Stimulated activated CD4-positive, alpha-beta T cell treated with anti-CD3 and anti-CD28 coated beads, Interleukin-1b, Interleukin-23, amount 100 ng/mL, for 48 hours (primary cell): ENCODE measurements at places on chromosomes 7 and 10.

DNA sequence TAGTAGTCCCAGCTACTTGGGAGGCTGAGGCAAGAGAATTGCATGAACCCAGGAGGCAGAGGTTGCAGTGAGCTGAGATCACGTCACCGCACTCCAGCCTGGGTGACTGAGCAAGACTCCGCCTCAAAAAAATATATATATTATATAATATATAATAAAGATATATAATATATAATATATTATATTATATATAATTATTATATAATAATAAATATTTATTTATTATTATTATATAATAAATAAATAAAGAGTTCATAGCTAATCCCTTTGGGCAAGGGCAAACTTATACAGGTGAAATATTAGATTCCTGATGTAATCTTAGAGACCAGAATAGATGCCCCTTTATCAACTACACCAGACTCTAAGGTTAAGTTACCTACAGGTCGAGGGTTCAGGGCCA is 185.2 kb downstream of the PRPF18 start:
- DNase-seq = no peak

GRCh38 chr10:10878963-10879362 is 138.7 kb upstream of the CELF2 start:
- DNase-seq = no peak

DNA sequence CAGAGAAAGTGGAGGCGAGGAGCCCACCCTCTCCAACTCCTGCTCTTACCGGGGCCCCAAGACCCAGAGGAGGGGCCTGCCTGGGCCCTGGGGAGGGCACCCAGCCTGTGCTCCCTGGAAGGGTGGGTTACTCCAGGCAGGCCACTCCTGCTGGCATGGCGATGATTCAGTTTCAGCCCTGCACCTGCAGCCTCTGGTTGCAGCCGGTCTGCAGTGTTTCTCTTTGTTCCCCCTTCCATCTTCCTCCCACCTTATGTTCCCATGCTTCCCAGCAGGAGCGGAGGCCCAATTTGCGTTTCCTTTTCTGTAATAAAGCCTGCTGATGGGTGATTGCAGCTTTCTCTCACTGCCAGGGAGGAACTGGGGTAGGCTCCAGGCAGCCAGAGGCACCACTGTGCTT is 53.2 kb upstream of the FAM20C start:
- DNase-seq = no peak

DNA sequence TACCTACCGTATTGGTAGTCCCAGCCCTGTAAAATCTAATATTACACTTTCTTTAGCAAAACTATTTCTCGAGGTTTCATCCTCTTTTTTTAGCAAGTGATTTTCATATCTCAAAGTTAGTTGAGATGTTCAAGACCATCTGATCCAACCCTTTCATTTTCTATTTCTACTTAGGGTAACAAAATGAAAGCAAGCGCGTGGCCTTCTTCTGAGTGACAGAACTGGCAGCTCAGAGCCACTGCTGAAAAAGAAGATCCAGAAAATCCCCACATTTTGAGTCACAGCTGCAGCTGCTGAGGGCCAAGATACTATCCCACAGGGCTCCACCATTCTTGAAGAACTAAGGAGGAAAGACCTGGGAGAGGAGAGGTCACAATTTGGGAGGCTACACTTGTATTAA is 24.8 kb upstream of the ZNF800 start:
- DNase-seq = no peak

- no peak for DNase-seq
These were observed 810.2 kb downstream of the CNTNAP2 start for GRCh38 chr7:146926841-146927240.

- no peak for DNase-seq
These were observed 45.4 kb downstream of the CHST3 start for GRCh38 chr10:72009425-72010081.

- DNase-seq = no peak
These were observed 757.5 kb upstream of the COBL start for GRCh38 chr7:52074071-52074470.

GRCh38 chr7:31065021-31065593 is 13.0 kb downstream of the ADCYAP1R1 start:
- no peak for DNase-seq

DNA sequence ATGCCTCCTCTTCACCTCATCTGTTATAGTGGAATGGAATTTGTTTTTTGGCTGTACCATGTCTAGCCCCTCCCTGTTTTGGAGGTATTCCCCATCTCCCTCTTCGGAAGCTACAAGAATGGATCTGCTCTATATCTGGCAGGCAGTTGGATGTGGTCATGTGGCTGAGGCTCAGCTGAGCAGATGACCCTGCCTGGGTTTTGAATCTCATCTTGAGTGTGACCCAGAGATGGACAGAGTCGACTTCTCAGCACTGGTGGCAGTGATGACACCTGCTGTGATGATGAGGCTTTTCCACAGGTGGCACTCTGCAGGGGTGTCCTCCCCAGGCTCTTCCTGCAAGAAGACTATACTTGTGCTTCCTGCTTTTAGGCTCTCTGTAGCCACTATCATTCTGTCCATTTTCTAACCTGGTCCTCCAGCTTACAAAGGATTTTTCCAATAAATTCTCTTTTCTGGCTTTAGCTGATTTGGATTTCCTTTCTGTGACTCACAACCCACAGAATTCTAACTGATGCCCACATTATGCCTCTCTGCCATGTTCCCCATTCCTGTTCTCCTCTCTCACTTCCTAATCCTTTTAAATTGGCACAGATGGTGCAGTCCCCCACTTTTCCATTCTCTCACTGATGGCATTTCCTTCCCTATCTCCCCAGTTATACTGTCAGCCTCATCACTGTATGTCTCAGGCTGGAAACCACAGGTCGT is 7.5 kb upstream of the ARHGAP22 start:
- DNase-seq = no peak

- DNase-seq = peak; percentile 56
These were observed 262.8 kb upstream of the KLF14 start for GRCh38 chr7:130996833-130997231.

- peak; percentile 12 for DNase-seq
These were observed 32.4 kb downstream of the WBP1L start for GRCh38 chr10:102775935-102776669.

- no peak for DNase-seq
These were observed 192.7 kb upstream of the NFE2L3 start for GRCh38 chr7:25959168-25959734.

DNA sequence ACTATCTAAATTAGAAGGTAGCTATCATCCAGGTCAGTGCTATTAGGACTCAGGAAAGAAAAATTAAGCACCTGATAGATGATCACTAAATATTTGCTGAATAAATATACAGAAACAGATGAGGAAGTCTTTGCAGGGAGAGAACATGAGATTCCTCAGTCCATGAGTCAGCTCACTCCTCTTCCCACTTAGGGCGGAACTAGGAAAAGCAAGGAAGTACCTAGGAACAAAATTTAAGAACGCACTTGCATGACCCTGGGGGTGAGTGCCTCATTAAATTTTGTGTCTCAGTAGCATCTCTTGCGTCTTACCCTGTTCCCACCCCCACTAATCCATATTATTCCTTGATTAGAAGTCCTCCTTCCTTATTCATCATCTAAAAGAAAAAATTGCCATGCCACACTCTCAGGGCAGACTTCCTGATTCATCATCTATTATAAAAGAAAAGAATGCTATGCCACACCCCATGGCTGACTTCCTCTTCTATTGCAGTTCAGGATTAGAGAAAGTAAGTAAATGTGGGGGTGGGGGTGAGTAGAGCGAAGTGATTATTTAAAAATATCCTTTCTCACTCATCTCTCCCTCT is 208.8 kb downstream of the THSD7A start:
- DNase-seq = no peak

- DNase-seq = no peak
These were observed 46.2 kb downstream of the TMEM60 start for GRCh38 chr7:77752016-77752415.

- no peak for DNase-seq
These were observed 91.6 kb downstream of the C10orf105 start for GRCh38 chr10:71627956-71628355.

GRCh38 chr7:95690367-95690947 is 81.9 kb upstream of the DYNC1I1 start:
- no peak for DNase-seq

DNA sequence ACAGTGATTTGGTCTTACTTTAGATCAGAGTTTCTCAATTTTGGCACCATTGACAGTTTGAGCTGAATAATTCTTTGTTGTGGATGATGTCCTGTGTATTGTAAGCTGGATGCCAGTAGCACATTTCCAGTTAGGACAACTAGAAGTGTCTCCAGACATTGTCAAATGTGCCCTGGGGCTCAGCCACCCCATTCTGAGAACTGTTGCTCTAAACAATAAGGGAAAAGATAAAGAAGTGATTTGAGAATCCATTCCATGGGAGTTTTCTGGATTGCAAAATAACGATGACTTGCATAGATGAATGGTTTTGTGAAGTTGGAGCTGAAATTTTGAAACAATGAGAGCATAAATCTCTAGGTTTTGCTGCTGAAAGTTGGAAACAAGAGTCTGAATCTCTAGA is 44.6 kb downstream of the NUP205 start:
- no peak for DNase-seq

- DNase-seq = no peak
These were observed 1026.8 kb downstream of the GATA3 start for GRCh38 chr10:9081253-9081652.

DNA sequence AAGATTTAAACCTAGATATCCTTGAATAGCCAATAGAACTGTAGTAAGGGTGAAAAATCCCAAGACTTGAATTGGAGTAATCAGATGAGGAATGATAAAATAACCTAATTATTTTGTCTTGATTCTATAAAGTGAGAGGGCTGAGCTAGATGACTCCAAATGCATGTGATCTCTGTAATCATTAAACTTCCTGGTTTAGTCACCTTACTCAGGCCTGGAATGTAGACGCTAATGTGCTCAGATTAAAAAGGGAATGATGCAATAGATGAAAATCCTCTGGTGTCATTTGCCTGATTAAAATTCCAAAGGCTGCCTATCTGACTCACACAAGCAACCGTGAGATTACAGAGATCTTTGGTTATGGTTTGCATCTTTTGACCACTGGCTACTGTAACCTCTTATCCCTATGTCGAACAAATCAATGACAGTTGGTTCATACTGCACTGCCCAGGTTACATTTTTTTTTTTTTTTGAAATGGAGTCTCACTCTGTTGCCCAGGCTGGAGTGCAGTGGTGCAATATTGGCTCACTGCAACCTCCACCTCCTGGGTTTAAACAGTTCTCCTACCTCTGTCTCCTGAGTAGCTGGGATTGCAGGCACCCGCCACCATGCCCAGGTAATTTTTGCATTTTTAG is 2.9 kb upstream of the HKDC1 start:
- no peak for DNase-seq

GRCh38 chr10:114933588-114933987 is 4.4 kb upstream of the TRUB1 start:
- DNase-seq = no peak

DNA sequence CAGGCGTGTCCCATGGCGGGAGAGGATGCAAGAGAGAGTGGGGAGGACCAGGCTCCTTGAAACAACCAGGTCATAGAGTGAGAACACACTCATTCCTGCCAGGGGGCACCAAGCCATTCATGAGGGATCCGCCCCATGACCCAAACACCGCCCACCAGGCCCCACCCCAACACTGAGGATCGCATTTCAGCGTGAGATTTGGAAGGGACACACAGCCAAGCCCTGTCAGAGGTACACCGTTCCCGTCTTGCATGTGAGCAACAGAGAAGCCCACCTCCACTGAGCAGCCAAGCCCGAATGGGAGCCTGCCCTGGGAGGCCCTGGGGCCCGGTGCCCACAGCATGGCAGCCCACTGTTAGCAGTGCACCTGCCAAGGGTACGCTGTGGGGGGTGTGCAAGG is 7.9 kb upstream of the ARPC1B start:
- DNase-seq = no peak

DNA sequence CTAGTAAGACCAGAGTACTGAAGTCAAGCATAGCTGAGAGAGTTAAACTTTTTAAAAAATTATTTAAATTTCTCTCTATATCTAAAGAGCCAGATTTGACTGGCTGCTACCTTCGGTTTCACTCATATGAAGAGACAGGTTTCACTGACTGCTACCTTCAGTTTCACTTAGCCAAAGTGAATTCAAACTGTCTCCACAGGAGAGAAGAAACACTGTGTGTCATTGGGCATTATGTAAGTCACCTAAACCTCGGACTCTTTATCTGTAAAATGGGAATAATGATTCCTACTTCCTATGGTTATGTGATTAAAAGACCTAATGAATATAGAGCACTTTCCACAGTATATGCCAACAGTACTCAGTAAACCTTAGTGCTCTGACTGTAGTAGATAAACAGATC is 41.6 kb upstream of the MET start:
- DNase-seq = no peak

GRCh38 chr7:50647286-50647980 is 82.2 kb upstream of the DDC start:
- DNase-seq = no peak

DNA sequence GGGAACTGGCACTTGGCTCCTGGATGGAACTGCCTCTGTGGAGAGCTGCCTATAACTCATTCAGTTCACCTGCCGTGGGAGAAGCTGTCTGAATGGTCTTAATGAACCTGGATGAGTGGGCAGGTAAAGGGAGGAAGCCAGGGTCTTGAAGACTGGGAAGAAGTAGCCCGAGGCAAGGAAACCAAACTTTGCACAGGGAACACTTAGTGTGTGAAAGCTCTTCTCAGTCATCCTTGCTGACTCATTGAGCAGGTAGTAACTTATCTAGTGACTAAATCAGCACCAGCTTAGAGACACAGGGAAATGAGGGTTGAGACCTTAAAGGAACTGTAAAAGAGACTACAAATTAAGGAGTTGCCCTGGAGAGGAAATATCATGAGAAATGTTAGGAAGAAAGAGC is 9.9 kb downstream of the LRRC4 start:
- DNase-seq = no peak

GRCh38 chr7:14158111-14158510 is 168.6 kb upstream of the ETV1 start:
- no peak for DNase-seq

GRCh38 chr7:38102507-38102906 is 75.5 kb upstream of the STARD3NL start:
- no peak for DNase-seq

DNA sequence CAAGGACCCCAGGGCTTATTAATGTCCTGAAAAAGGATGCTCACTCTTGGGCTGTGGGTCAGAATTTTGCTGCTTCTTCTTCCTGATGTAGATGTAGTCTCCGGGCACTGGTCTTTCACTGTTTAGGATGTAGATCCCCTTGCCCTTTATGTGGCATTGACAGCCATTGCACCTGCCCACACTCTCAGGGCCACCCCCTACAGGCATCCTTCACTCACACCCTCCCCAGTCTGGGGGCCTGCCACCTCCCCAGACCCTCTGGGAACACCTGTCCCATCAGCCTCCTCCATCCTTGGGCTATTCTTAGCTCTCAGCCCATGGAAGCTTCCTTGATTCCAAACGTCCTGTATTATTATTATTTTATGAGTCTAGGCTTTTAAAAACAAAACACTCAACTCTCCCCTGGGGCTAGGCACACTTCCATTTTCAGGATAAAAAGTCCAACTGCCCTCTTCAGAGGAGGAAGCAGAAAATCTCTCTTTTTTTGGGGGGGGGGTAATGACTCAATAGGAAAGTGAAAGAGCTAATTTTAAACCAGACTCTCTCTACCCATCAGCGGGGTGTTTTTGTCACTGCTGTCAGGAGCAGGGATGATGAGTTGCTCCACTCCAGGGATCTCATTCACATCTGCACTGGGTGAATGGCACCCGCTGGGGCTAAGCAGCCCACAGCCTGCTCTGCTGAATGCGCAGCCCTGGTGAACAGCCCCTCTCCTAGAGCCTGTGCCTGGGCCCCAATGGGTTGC is 11.5 kb upstream of the KLRG2 start:
- DNase-seq = peak; percentile 9
